RPMI8226 (cell line): ENCODE measurements at places on chromosomes 1 and 21.

DNA sequence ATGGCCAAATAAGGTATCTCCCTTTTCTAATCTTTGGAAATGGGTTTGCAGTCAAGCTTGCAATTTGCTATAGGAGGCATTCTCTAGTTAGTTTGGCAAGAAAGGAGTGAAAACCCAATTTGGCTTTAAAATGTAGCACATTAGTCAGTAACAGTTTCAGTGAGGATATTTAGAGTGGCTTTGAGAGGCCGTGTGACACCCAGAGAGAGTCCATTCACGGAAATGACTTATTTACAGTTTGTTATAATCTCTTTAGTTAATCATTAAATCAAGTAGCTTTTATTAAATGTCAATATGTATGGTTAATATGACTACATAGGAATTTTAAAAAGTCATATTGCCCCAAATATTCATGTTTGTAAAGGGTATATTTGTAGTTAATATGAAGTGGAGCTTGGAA is 9.6 kb downstream of the ZBTB18 start:
- no peak for DNase-seq

DNA sequence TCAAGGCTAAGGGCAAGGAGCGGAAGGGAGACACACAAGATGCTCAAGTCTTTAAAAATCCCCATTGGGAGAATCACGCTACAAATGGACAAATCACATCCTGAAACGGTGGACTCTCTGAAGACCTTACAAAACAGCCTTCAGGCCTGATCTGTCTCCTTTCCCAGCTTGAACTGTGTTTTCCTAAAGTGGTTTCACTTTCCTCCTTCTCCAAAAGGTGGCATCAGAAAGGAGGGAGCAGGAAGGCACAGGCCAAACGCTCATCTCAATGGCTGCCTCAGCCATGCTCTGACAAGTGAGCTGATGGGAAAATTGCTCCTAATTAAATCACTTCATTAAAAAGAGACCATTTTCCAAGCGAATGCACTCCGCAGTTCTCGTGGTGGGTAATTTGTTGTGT is 47.7 kb downstream of the UTP25 start:
- no peak for DNase-seq

- no peak for DNase-seq
These were observed 429.3 kb upstream of the RUNX1 start for GRCh38 chr21:35478161-35479064.

GRCh38 chr21:46436621-46437020 is 22.1 kb upstream of the DIP2A start:
- no peak for DNase-seq

DNA sequence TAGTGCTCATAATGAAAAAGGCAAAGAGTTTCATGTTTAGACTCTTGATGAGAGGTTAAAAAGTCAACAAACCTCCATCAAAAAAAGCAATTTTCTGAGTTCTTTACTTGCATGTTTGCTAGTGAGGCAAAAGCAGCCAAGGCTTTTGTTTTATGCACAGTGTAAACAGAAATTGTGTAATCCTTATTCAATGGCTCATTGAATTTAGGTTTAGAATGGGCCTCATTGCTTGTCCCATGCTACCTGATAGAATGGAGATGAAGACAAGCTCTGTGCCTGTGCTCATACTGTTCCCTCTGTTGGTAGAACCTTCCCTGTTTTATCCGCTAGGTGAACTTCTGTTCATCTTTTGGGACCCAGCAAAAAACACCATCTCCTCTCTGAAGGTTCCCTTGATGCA is 10.0 kb upstream of the LRRC8D start:
- DNase-seq: no peak

- DNase-seq: no peak
These were observed 27.7 kb upstream of the PDXK start for GRCh38 chr21:43691086-43691795.

DNA sequence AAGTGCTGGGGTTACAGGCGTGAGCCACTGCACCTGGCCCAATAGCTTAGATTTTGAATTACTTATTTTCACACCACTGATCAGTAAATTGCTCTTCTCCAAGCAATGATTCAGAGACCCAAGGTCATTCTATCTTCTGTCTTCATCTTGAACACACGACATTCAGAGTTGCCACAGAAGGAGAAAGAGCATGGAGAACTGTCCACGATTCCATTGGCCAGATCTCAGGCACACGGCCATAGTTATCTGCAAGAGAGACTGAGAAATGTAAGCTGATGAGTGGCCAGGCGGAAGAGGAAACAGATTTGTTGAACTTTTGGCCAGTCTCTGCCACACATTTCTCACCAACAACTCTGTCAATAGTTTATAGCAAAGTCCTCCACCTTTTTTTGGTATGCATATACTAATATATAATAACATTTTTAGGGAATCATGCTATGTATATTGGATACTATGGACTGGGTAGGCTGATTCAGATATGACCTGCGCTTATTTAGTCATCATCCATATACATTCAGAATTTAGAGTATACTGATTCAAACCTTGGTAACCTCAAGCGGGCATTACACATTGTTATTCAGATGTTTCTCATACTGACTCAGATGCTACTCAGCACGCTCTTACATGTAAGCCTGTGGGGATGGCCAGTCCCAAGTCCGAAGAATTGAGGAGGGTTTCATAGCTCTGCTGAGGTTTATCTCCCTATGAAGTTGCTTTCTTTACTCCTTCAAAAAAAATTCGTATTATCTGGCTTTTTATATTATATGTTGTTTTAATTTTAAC is 25.5 kb upstream of the CAP1 start:
- DNase-seq: no peak

GRCh38 chr1:24319312-24319863 is at the start of gene GRHL3:
Gene GRHL3, plus strand, starts transcription at chr1:24319357. Its CDS starts 195 bp downstream, at chr1:24319552.
- DNase-seq: peak; percentile 94

DNA sequence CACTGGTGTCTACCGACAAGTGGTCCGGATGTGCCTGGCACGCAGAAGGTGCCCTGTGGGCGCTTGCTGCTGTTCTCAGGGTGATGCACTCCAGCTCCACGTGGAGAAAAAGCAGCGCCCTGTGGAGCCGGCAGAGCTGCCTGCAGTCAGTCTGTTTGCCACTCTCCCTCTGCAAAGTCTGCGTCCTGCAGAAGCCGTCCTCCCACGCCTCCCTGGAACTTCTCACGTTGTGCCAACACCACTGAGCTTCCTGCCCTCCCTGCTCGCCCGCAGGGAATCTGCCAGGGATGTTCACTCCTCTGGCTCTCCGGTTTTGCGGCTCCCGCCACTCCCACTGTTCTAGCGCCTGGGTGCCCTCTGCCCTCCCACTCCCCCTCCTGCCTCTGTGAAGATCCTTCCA is 19.8 kb upstream of the UBXN10 start:
- no peak for DNase-seq

DNA sequence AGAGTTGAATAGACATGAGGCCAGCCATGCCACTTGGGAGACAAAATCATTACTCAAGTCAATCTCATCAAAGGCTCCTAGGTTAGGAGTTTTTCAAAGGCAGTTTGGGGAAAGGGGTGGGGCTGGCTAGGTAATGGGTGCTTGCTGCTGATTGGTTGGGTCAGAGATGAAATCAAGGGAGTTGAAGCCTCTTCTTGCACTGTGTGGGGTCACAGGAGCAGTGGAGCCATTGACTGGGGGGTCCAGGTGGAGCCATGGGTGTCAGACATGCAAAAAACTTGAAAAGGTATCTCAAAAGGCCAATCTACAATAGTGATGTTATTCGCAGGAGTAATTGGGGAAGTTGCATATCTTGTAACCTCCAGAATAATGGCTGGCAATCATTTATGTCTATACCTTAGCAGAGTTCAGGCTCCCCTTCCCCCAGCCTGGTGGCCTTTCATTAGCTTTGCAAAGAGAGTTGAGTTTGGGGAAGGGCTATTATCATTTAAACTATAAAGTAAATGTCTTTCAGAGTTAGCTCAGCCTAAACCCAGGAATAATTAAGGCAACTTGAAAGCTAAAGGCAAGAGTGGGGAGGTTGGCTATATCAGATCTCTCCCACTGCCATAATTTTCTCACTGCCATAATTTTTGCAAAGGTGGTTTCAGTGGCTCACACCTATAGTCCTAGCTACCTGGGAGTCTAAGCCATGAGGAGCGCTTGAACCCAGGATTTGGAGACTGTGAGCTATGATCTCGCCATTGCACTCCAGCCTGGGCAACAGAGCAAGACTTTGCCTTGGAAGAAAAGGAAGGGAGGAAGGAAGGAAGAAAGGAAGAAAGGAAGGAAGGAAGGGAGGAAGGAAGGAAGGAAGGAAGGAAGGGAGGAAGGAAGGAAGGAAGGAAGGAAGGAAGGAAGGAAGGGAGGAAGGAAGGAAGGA is 7.8 kb upstream of the PINK1 start:
- no peak for DNase-seq
